ENCODE measurements at places on chromosomes 13 and 19.

- DNase-seq: no peak
Measured at GRCh38 chr19:15398501-15399233, 19.1 kb upstream of the AKAP8 start.

- DNase-seq: peak; percentile 19
Measured at GRCh38 chr19:11479898-11480714, 740 bp downstream of the ELAVL3 start.

- peak; percentile 7 for DNase-seq
Measured at GRCh38 chr13:41411522-41411921, 45.8 kb upstream of the RGCC start.

- no peak for DNase-seq
Measured at GRCh38 chr19:42191855-42192254, 25.6 kb downstream of the DEDD2 start.

- no peak for DNase-seq
Measured at GRCh38 chr19:49631610-49632192, 8.2 kb downstream of the RRAS start.
